ENCODE measurements at places on chromosomes 5 and 9.
A peak's percentile ranks its signal among the peaks of the same experiment; 100 is the strongest.

DNA sequence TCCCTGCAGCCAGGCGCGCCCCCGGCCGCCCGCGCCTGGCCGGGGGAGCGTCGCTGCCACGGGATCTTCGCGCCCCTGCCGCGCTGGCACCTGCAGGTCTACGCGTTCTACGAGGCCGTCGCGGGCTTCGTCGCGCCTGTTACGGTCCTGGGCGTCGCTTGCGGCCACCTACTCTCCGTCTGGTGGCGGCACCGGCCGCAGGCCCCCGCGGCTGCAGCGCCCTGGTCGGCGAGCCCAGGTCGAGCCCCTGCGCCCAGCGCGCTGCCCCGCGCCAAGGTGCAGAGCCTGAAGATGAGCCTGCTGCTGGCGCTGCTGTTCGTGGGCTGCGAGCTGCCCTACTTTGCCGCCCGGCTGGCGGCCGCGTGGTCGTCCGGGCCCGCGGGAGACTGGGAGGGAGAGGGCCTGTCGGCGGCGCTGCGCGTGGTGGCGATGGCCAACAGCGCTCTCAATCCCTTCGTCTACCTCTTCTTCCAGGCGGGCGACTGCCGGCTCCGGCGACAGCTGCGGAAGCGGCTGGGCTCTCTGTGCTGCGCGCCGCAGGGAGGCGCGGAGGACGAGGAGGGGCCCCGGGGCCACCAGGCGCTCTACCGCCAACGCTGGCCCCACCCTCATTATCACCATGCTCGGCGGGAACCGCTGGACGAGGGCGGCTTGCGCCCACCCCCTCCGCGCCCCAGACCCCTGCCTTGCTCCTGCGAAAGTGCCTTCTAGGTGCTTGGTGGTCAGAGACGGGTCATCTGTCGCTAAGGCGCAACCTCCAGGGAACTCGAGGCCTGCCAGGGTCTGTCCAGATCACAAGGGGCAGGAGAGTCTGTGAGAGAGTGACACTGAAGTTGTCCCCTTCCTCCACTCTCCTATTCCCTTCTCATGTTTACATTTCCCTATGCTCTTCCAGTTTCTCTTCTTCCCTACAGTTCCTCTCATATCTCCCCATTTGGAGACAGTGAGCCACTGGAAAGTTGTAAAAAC is 1.3 kb downstream of the GPR150 start:
- no peak overlapping the region for H3K27ac ChIP-seq
- peak overlapping the region; percentile 55 for H3K4me3 ChIP-seq
- DNase-seq, result no peak
- H3K27me3 ChIP-seq, result peaks cover 24% of the 10 kb centered on the region

GRCh38 chr9:136847826-136848392 is 1.3 kb upstream of the PHPT1 start:
- H3K27me3 ChIP-seq, result no peaks in the 10 kb centered on the region
- no peak for DNase-seq
- H3K4me3 ChIP-seq, result peak overlapping the region; percentile 85
- H3K4me1 ChIP-seq, result peaks cover 8% of the 10 kb centered on the region

DNA sequence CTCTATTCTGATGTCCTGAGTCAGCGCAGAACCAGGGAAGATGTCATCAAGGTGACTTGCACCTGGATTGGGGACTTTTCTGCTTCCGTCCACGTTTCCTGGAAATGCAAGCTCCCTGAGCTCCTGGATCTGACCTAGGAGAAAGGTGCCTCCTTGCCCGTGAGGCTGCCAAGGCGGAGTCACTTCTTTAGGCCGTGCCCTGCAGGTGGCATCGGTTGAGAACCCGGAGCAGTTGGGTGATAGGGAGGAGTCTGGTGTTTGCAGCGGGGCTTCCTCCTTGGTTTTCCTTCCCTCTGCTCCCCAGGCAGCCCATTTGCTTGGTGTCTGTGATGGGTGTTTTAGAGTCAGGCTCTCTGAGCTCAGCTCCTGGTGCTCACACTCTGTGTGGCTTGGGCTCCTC is 15.2 kb downstream of the NANS start:
- no peak for DNase-seq
- 0 out of 2 replicates have a peak, but pooled peaks cover 2% of the 10 kb centered on the region for H3K36me3 ChIP-seq
- no peaks in the 10 kb centered on the region for H3K27me3 ChIP-seq
- no peaks in the 10 kb centered on the region for H3K4me1 ChIP-seq

GRCh38 chr9:9615086-9615485 is 997.7 kb downstream of the PTPRD start:
- no peaks in the 10 kb centered on the region for H3K27me3 ChIP-seq
- H3K4me3 ChIP-seq, result no peak overlapping the region
- no peak overlapping the region for H3K27ac ChIP-seq
- H3K36me3 ChIP-seq, result no peaks in the 10 kb centered on the region
- no peaks in the 10 kb centered on the region for H3K4me1 ChIP-seq

- no peaks in the 10 kb centered on the region for H3K36me3 ChIP-seq
- H3K4me1 ChIP-seq, result no peaks in the 10 kb centered on the region
- H3K27me3 ChIP-seq, result no peaks in the 10 kb centered on the region
- H3K27ac ChIP-seq, result no peak overlapping the region
Measured at GRCh38 chr5:92581249-92581648, 999.8 kb downstream of the NR2F1-AS1 start.

- no peaks in the 10 kb centered on the region for H3K4me1 ChIP-seq
- H3K4me3 ChIP-seq, result no peak overlapping the region
- no peak overlapping the region for H3K27ac ChIP-seq
- no peaks in the 10 kb centered on the region for H3K27me3 ChIP-seq
- DNase-seq, result no peak
Measured at GRCh38 chr5:1257841-1258240, 32.7 kb downstream of the SLC6A18 start.

DNA sequence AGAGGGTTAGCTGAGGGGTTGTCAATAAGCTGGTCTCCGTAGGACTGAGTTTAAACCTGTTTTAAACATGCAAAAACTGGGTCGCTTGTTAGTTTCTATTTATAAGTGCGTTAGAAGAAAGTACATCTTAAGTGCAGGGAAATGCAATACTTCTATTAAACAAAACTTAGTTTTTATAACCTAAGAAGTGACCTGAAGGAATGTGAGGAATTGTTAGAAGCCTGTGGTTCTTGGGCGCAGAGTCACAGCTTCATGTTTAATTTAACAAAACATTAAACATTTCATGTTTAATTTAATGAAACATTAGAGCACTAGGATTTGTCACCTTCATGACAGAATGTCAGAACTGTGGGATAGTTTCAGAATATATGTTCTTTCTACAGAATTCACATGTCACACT is 469.2 kb upstream of the WWC1 start:
- H3K27ac ChIP-seq, result no peak overlapping the region
- H3K36me3 ChIP-seq, result no peaks in the 10 kb centered on the region
- no peaks in the 10 kb centered on the region for H3K4me1 ChIP-seq
- no peak overlapping the region for H3K4me3 ChIP-seq
- no peak for DNase-seq

- H3K4me3 ChIP-seq, result no peak overlapping the region
- H3K36me3 ChIP-seq, result no peaks in the 10 kb centered on the region
- no peak overlapping the region for H3K27ac ChIP-seq
- no peaks in the 10 kb centered on the region for H3K27me3 ChIP-seq
- no peaks in the 10 kb centered on the region for H3K4me1 ChIP-seq
- no peak for DNase-seq
Measured at GRCh38 chr9:18994263-18994916, 38.6 kb downstream of the SAXO1 start.

DNA sequence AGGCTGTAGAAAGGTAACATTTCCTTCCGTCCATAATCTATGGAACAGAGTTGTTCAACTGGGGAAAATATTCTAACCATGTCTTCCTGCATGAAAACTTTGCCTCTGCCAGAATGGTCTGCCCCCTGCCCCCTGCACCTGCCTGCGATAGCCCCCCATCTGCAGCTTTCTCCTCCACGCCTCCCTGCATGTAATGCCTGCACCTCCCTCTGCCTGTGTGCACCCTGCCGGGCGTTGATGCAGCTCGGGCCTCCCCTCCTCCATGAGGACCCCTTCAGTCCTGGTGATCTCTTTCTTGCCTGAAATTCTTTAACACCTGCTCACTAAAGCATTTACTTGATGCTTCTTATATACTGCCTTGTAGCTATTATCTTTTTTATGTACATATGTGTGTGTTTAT is 266.2 kb downstream of the ARHGEF28 start:
- no peak overlapping the region for H3K4me3 ChIP-seq
- no peaks in the 10 kb centered on the region for H3K27me3 ChIP-seq
- no peaks in the 10 kb centered on the region for H3K4me1 ChIP-seq
- no peak overlapping the region for H3K27ac ChIP-seq
- no peak for DNase-seq
- H3K36me3 ChIP-seq, result no peaks in the 10 kb centered on the region

DNA sequence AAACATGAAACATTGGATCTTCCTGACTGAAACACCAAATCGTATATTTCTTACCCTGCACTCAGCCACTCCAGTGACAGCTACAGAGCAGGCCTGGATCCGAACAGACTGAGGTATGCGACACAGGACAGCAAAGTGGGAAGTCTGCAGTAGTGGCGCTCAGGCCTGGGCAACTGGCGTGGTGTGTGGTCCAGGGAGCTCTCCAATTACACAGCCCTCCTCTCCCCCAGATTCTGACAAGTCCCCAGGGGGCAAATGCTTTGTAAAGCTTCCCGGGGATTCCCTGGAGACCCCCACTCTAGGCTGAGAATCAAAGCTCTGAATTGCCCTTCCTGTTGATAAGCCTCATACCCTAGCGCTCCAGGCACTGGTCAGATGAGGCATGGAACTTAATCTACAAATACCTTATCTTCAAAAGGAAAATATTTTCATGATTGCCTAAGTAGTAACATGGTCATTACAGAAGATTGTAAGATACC is 104.8 kb upstream of the ERCC6L2 start:
- no peaks in the 10 kb centered on the region for H3K27me3 ChIP-seq
- no peak overlapping the region for H3K27ac ChIP-seq
- DNase-seq, result no peak

DNA sequence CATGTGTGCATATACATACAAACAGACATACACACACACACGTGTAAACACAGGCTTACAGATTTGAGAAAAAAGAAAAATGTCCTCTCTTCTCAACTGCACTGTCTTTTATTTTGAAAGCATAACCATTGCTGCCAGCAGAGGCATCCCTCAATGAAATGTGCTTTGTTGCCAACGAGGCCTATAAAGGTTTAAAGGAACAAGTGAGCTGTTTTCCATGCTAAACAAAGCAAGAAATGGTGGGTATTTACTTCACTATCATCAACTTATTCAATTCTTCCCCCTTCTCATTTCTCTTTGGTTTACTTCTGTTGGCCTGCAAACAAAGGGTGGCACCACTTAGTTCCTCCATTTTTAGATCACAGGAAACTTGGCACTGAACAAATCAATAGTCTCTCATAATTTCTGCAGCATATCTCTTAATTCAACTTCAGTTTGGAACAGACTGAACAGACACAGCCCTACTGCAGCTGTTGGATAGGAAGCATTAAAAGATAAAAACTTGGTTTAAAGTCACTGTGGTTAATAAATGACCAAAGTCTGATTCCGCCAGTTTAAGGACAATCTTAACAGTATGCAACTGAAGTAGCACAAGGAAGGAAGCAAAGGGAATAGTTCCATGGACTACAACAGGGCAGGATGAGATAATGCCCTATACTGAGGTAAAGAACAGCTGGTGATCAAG is 21.7 kb downstream of the TTC33 start:
- H3K27me3 ChIP-seq, result no peaks in the 10 kb centered on the region
- DNase-seq, result no peak
- H3K4me1 ChIP-seq, result no peaks in the 10 kb centered on the region
- H3K4me3 ChIP-seq, result no peak overlapping the region
- no peaks in the 10 kb centered on the region for H3K36me3 ChIP-seq
- H3K27ac ChIP-seq, result no peak overlapping the region

DNA sequence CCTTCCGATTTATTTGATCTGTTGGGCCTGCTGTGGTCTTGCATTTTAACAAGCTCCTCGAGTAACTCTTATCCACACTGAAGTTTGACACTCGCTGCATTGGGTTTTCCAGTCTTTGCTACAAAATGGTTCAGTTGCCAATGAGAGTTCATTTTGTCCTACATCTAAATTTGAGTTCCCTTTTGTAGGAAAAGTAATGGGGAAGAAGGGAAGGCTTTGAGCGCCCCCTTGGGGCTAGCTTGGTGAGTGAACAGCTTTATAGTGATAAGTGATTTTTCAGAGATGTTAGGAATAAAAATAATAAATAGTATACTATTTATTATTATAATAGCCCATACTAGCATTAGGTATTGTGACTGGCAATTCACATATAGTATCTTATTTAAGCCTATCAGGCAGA is 89.9 kb upstream of the GNAQ start:
- H3K4me1 ChIP-seq, result no peaks in the 10 kb centered on the region
- H3K4me3 ChIP-seq, result no peak overlapping the region
- no peak overlapping the region for H3K27ac ChIP-seq
- no peaks in the 10 kb centered on the region for H3K36me3 ChIP-seq
- peak; percentile 37 for DNase-seq

DNA sequence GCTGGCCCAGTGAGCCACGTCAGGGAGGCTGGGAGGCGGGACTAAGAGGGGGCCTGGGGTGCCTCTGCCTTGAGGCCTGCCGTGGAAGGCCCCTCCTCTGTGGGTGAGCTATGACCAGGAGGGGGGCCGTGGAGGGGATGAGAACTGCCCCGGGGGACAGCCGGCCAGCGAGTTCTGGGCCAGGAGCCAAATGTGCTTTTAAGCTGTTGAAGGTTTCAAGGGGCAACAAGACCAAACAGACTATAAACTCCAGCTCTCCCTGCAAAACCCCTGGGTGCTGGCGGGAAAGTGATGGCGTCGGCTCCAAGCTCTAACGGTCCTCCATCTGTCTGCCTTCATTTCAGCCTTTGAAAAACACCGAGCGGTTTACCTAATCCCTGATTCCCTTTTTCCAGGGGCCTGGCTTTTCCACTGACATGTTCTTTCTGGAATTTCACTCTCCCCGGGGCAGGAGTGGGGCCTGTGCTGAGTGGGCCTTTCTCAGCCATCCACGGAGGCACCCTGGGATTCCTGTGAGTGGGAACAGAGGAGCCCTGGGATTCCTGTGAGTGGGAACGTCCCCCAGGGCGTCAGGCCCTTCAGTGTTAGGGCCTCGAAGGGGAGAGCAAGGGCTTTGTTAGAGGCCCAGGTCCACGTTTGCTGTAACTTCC is 65.6 kb downstream of the COL5A1 start:
- H3K36me3 ChIP-seq, result no peaks in the 10 kb centered on the region
- H3K4me3 ChIP-seq, result no peak overlapping the region
- no peak overlapping the region for H3K27ac ChIP-seq
- no peak for DNase-seq

GRCh38 chr5:122170620-122171019 is 41.3 kb downstream of the ZNF474 start:
- DNase-seq, result no peak
- H3K4me1 ChIP-seq, result no peaks in the 10 kb centered on the region
- H3K4me3 ChIP-seq, result no peak overlapping the region

GRCh38 chr5:116766470-116766947 is 191.9 kb upstream of the SEMA6A start:
- no peaks in the 10 kb centered on the region for H3K27me3 ChIP-seq
- H3K4me3 ChIP-seq, result no peak overlapping the region
- no peak for DNase-seq
- peaks cover 3% of the 10 kb centered on the region for H3K4me1 ChIP-seq
- H3K36me3 ChIP-seq, result no peaks in the 10 kb centered on the region
